HS-27A (cell line): ENCODE measurements at places on chromosomes 13 and 19.

- no peak for DNase-seq
Observed at GRCh38 chr19:15398501-15399233, 19.1 kb upstream of the AKAP8 start.

DNA sequence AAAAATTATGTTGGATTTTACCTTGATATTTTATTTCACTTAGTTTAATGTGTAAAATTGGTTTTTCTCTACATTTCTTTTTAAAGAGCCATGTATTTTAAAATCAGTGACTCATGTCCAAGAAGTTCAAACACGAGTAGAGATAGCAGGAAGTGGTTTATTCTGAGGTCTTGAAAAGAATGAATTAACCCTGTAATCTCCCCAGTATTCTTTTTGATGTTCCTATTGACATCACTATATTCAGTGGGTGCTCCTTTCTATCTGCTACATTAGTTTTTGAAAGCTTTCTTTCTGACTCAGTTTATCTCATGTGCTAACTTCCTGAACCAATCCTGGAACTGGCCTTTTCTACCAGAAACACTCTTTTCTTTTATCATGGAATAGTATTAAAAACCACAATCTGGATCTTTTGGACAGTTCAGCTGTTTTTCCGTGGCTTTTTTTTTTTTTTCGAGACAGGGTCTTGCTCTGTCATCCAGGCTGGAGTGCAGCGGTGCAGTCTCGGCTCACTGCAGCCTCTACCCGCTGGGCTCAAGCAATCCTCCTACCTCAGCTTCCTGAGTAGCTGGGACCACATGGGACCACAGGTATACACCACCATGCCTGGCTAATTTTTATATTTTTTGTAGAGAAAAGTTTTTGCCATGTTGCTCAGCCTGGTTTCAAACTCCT lies 114.9 kb downstream of the PCCA start:
- no peak for DNase-seq

DNA sequence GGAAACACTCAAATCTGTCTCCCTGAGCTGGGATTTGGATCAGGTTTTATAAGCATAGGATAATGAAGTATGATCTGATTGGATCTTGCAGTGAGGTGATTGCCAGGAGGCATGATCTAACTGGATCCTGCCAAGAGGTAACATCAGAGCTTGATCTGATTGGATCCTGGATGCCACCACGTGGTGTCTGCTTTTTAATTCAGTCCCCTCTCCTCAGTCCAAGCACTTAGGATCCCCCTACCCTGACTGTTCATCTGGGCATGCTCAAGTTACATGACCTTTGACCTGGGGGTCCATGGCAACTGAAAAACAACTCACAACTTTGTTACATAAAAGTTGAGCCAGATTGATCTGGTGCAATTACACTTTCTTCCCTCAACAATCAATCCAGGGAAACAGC lies 47.5 kb upstream of the LSM14A start:
- DNase-seq, result no peak

DNA sequence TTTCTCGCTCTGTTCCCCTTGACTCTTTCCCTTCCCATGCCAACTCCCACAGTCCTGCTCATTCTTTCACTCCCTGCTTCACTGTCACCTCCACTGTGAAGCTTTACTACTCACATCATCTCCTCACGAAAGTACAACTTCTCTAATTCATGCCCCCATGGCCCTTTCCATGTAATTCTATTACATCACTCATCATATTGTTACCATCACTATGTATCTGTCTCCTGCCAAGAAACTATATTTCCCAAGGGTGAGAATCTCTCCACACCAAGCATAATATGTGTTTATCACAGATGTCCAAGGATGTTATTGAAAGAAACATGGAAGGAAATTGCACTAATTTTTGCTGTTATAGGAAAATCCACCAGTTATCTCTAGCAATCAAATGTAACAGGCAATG lies 37.2 kb upstream of the LRCH1 start:
- DNase-seq, result no peak

DNA sequence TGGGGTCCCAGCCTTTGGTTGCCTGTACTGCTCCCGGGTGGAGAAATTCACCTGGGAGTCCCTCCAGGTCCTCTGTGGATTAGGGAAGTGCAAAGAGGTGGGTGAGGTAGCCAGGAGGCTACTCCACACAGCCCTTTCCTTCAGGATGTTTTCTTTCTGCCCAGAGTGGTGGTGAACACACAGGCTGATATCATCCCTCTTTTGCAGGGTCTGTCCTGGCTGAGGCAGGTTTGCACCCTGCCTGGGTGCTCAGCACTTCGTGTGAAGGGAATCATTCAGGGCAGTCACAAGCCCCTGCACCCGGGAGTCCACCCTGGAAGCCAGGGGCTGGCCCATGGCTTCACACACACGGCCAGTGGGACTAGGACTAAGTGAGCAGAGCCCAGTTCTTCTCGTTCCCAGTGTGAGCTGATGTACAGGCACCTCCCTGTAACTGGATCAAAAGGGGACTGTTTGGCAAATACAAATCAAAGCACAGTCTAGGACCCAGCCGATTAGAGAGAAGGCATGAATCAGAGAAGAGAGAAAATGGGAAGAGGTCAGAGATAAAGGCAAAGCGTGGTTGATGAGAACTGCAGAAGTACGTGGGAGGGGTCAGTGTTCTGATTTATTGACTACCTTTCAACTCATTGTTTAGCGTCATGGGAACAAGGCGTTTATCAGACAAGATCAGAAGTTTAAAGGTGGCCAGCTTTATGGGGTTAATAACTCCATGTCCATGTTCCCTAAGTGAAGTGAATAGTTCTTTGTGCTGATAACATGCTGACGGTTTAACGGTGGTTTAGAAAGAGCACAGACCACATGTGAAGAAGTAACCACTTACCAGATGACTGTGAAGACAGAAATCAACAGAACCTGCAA lies 30.4 kb upstream of the SPATA13 start:
- DNase-seq, result no peak

- DNase-seq, result no peak
Observed at GRCh38 chr13:110403721-110404120, 96.6 kb downstream of the COL4A2 start.

- DNase-seq, result no peak
Observed at GRCh38 chr13:111475488-111475887, 155.0 kb downstream of the TEX29 start.
